ENCODE measurements at places on chromosomes 7 and 10. TPM values are rescaled to one million over a fixed set of nuclear protein-coding genes. Genes with fewer than 3 reads are reported as not detected.

Gene C7orf57
- total RNA-seq: 0.83 TPM

Gene ICA1
- total RNA-seq: 1.3 TPM

Gene CPA2
- not detected for total RNA-seq

Gene BMPER
- not detected for total RNA-seq

- peak overlapping the region; percentile 62 for H3K4me3 ChIP-seq
- H3K4me1 ChIP-seq: peaks cover 81% of the 10 kb centered on the region
- peak overlapping the region; percentile 89 for H3K27ac ChIP-seq
- H3K27me3 ChIP-seq: no peaks in the 10 kb centered on the region
- DNase-seq: no peak
- H3K36me3 ChIP-seq: peaks cover 33% of the 10 kb centered on the region
These were observed 11.1 kb downstream of the STK17A start for GRCh38 chr7:43594020-43594419.

DNA sequence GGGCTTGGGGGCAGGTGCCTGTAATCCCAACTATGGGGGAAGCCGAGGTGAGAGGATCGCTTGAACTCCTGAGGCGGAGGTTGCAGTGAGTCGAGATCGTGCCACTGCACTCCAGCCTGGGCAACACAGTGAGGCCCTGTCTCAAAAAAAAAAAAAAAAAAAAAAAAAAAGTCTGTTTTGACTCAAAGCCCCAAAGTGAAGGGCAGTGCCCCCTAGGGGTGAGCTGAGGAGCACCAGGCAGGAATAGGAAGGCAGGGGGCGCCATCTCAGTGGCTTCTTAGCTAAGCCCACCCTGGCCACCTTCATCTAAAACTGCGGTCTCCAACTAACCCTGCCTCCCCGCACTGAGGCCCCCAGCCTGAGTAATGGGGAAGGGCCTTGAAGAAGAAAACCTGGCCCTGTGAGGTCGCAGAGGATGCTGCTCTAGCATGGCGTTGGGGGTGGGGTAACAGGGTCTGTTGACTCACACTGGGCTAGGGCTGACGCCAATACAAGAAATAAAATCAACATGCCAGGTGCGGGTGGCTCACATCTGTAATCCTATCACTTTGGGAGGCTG lies 9.8 kb downstream of the PODXL start:
- H3K27ac ChIP-seq: no peak overlapping the region
- peak; percentile 74 for DNase-seq
- peaks cover 3% of the 10 kb centered on the region for H3K27me3 ChIP-seq
- H3K36me3 ChIP-seq: no peaks in the 10 kb centered on the region
- H3K4me3 ChIP-seq: no peak overlapping the region

DNA sequence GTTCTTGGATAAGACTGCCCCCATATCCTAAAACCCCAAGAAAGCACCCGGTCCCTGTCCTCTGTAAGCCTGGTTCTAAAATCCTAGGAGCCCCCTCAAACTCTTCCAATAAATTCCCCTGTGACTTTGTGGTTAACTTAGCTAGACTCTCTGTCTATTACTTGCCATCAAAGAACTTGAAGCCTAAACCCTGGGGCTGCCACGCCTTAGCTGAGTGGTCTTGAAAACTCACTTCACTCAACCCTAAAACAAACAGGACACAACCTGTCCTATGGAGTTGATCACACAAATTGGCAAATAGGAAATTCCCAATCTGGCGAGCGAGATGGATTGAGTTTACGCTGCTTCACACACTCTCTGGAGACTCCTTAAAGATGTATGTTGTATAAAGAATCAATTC lies 191.4 kb upstream of the SVIL start:
- H3K4me1 ChIP-seq: no peaks in the 10 kb centered on the region
- no peak overlapping the region for H3K27ac ChIP-seq
- no peak overlapping the region for H3K4me3 ChIP-seq
- H3K27me3 ChIP-seq: peaks cover 1% of the 10 kb centered on the region

- H3K4me3 ChIP-seq: no peak overlapping the region
- no peaks in the 10 kb centered on the region for H3K4me1 ChIP-seq
- no peak overlapping the region for H3K27ac ChIP-seq
- DNase-seq: no peak
- H3K36me3 ChIP-seq: peaks cover 3% of the 10 kb centered on the region
These were observed 74.2 kb upstream of the LAMB4 start for GRCh38 chr7:108204281-108204796.

- no peaks in the 10 kb centered on the region for H3K27me3 ChIP-seq
- H3K36me3 ChIP-seq: peaks cover 34% of the 10 kb centered on the region
- H3K4me3 ChIP-seq: no peak overlapping the region
- no peak overlapping the region for H3K27ac ChIP-seq
- no peak for DNase-seq
These were observed 140.3 kb upstream of the ODAD2 start for GRCh38 chr10:28139138-28139537.

Gene FLNC
- total RNA-seq: 0.16 TPM

Gene TMEM196
- total RNA-seq: not detected

Gene IPMK
- total RNA-seq: 9.5 TPM

GRCh38 chr10:74330646-74331045 lies 179.6 kb downstream of the ADK start:
- H3K36me3 ChIP-seq: peaks cover 18% of the 10 kb centered on the region
- H3K27ac ChIP-seq: no peak overlapping the region
- H3K4me1 ChIP-seq: peaks cover 5% of the 10 kb centered on the region
- no peak overlapping the region for H3K4me3 ChIP-seq
- no peak for DNase-seq

- H3K4me1 ChIP-seq: peaks cover 40% of the 10 kb centered on the region
- no peak overlapping the region for H3K4me3 ChIP-seq
- peaks cover 1% of the 10 kb centered on the region for H3K27me3 ChIP-seq
- H3K36me3 ChIP-seq: peaks cover 22% of the 10 kb centered on the region
- no peak for DNase-seq
These were observed 88.0 kb downstream of the CREM start for GRCh38 chr10:35214607-35215020.

Gene TRIM8
- total RNA-seq: 39.8 TPM

- no peaks in the 10 kb centered on the region for H3K36me3 ChIP-seq
- DNase-seq: peak; percentile 54
- no peaks in the 10 kb centered on the region for H3K27me3 ChIP-seq
These were observed 38.8 kb downstream of the FIGNL1 start for GRCh38 chr7:50411332-50411731.

Gene PRDX3
- total RNA-seq: 198 TPM

DNA sequence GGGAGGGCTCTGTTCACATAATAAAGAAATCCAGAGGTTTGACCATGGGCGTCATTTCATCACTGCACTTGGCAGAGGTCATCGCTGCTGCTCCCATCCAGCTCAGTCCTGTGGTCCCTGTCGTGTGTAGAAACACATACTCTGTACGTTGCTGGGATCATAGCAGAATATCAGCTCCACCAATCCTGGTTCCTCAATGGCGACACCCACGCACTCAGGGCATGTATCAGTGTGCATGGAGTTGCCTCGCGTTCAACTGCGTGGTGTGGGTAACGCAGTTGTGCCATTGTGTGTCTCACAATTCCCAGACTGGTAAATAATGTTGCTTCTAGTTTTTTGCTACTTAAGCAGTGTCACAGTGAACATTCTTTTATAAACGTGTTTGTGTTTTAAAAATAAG lies 111.1 kb downstream of the LHPP start:
- H3K4me1 ChIP-seq: no peaks in the 10 kb centered on the region
- H3K4me3 ChIP-seq: no peak overlapping the region
- no peaks in the 10 kb centered on the region for H3K36me3 ChIP-seq
- H3K27me3 ChIP-seq: no peaks in the 10 kb centered on the region
- DNase-seq: no peak

- no peaks in the 10 kb centered on the region for H3K36me3 ChIP-seq
- no peaks in the 10 kb centered on the region for H3K27me3 ChIP-seq
- H3K4me3 ChIP-seq: peak overlapping the region; percentile 59
- peak overlapping the region; percentile 81 for H3K27ac ChIP-seq
- no peak for DNase-seq
These were observed 168.3 kb downstream of the SLIT1 start for GRCh38 chr10:97017474-97017903.

Gene FGL2
- 0.95 TPM for total RNA-seq

DNA sequence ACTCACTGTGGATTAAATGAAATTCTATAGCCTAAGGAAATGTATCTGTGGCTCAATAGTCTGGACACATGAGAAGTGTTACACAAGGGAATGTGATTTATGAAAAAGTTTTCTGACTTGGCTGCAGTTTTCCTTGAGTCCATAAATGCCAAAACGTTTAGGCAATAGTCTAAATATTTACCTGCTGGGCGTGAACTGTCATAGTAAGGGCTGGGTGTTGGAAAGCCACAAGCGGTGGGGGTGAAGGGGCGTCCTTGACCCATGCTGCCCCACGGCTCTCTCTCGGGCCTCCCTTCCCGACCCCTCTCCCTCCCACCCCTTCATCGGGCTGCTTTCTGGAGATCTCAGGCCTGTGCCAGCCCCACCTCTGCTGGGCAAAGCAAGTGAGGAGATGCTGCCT lies 223.7 kb downstream of the BUB3 start:
- H3K4me1 ChIP-seq: no peaks in the 10 kb centered on the region
- no peak overlapping the region for H3K4me3 ChIP-seq
- H3K27ac ChIP-seq: no peak overlapping the region
- peaks cover 6% of the 10 kb centered on the region for H3K27me3 ChIP-seq
- no peaks in the 10 kb centered on the region for H3K36me3 ChIP-seq
- no peak for DNase-seq

Gene CCDC3
- not detected for total RNA-seq

GRCh38 chr10:127921753-127922145 lies 14.8 kb downstream of the PTPRE start:
- peaks cover 9% of the 10 kb centered on the region for H3K4me1 ChIP-seq
- no peak overlapping the region for H3K27ac ChIP-seq
- H3K4me3 ChIP-seq: no peak overlapping the region

DNA sequence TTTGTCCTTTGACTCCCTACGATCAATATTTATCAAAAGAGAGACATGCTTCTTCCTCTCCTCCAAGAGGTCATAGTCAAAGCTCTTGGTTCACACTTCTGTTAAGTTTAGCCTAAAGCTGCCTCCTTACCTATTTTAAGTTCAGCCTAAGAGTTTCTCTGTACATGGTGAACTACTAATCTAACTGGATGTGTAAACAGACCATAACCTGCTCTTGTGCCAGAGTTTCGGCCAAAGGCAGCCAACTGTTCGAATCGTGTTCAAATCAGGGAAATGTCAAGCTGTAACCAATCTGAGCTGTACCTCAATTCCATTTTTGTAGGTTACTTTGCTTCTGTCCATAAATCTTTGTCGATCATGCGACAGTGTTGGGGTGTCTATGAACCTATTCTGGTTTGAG lies 414.8 kb downstream of the PHTF2 start:
- H3K27me3 ChIP-seq: peaks cover 3% of the 10 kb centered on the region
- no peak for DNase-seq
- no peak overlapping the region for H3K4me3 ChIP-seq
- H3K4me1 ChIP-seq: no peaks in the 10 kb centered on the region
- H3K36me3 ChIP-seq: no peaks in the 10 kb centered on the region

DNA sequence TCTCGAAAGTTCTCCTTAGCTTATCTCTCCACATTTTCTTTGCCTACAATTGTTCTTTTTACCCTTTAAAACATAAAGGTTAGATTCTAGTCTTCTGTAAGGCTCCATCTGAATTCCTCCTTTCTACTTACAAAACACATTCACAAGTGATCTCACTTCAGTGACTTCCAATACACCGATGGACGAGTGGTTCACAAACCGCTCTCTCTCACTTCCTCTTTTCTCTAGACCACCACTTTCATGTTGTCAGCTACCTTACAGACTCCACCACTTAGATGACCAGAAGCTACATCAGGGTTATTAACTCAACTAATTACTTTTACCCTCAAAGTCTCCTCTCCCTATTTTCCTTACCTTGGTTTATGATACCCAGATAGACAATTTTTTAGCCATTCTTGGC lies 11.8 kb downstream of the MET start:
- H3K27me3 ChIP-seq: peaks cover 24% of the 10 kb centered on the region
- H3K27ac ChIP-seq: no peak overlapping the region
- peaks cover 2% of the 10 kb centered on the region for H3K4me1 ChIP-seq
- no peaks in the 10 kb centered on the region for H3K36me3 ChIP-seq
- H3K4me3 ChIP-seq: no peak overlapping the region

GRCh38 chr10:32347363-32348022 lies 535 bp upstream of the EPC1 start:
- peak overlapping the region; percentile 89 for H3K4me3 ChIP-seq
- peaks cover 58% of the 10 kb centered on the region for H3K4me1 ChIP-seq
- peaks cover 29% of the 10 kb centered on the region for H3K36me3 ChIP-seq
- peak overlapping the region; percentile 80 for H3K27ac ChIP-seq

DNA sequence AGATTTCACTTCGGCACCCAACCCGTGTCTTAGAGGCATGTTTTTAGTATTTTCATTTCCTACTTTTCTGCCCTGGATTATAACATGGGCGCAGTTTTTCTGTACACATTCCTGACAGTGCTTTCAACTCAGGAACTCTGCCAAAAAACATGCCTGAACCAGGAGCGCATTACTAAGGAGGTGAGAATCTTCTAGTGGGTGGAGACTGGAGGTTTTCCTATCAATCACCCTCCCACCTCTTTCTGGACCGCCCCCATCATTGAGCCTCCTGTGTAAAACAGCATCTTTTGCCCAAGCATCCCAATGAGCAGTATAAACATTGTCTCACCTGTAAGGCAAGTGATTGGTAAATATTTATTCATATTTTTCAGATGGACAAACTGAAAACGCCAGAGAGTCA lies 53.2 kb downstream of the STK17A start:
- H3K4me3 ChIP-seq: no peak overlapping the region
- H3K27me3 ChIP-seq: no peaks in the 10 kb centered on the region
- no peak for DNase-seq
- peak overlapping the region; percentile 92 for H3K27ac ChIP-seq
- peaks cover 99% of the 10 kb centered on the region for H3K4me1 ChIP-seq
- peaks cover 84% of the 10 kb centered on the region for H3K36me3 ChIP-seq

- no peak overlapping the region for H3K27ac ChIP-seq
- DNase-seq: no peak
- peaks cover 17% of the 10 kb centered on the region for H3K36me3 ChIP-seq
- H3K27me3 ChIP-seq: no peaks in the 10 kb centered on the region
- H3K4me3 ChIP-seq: no peak overlapping the region
- H3K4me1 ChIP-seq: no peaks in the 10 kb centered on the region
These were observed 194.2 kb downstream of the SLC25A13 start for GRCh38 chr7:96127746-96128145.

GRCh38 chr10:8273749-8274148 lies 219.3 kb downstream of the GATA3 start:
- peaks cover 2% of the 10 kb centered on the region for H3K4me1 ChIP-seq
- no peak for DNase-seq
- no peak overlapping the region for H3K4me3 ChIP-seq
- H3K27me3 ChIP-seq: no peaks in the 10 kb centered on the region
- no peak overlapping the region for H3K27ac ChIP-seq

Gene CYP3A7
- total RNA-seq: not detected

Gene RSBN1L
- total RNA-seq: 16.5 TPM

GRCh38 chr7:6479067-6479466 lies 31.3 kb upstream of the DAGLB start:
- H3K27ac ChIP-seq: peak overlapping the region; percentile 87
- H3K36me3 ChIP-seq: peaks cover 35% of the 10 kb centered on the region
- peak; percentile 42 for DNase-seq
- peak overlapping the region; percentile 10 for H3K4me3 ChIP-seq
- no peaks in the 10 kb centered on the region for H3K27me3 ChIP-seq

Gene CXCL12
- total RNA-seq: not detected

All from activated CD8-positive, alpha-beta T cell treated with anti-CD3 and anti-CD28 coated beads for 36 hours (primary cell).